ENCODE measurements at places on chromosomes 1 and 21. TPM values are rescaled to one million over a fixed set of nuclear protein-coding genes. Genes with fewer than 3 reads are reported as not detected.

DNA sequence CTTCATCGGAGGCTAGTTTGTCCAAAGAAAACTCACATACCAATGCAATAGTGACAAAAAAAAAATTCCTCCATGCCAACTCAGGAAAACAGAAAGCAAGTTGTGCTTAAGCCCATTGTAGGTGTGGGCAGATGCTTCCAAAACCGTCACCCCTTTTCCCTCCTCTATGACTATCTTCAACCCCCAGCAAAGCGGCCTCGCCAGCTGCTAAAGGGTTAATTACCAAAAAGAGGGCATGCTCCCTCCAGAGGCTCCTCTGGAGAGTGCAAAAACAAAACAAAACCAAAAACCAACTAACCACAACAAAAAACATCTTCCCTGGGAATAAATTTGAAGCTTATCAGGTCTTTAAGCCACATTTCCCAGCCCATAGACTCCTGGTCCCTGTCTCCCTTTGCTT is 1.2 kb downstream of the LMOD1 start:
- DNase-seq, result no peak

- no peak for DNase-seq
These were observed 56.1 kb downstream of the MEF2D start for GRCh38 chr1:156444407-156445001.

DNA sequence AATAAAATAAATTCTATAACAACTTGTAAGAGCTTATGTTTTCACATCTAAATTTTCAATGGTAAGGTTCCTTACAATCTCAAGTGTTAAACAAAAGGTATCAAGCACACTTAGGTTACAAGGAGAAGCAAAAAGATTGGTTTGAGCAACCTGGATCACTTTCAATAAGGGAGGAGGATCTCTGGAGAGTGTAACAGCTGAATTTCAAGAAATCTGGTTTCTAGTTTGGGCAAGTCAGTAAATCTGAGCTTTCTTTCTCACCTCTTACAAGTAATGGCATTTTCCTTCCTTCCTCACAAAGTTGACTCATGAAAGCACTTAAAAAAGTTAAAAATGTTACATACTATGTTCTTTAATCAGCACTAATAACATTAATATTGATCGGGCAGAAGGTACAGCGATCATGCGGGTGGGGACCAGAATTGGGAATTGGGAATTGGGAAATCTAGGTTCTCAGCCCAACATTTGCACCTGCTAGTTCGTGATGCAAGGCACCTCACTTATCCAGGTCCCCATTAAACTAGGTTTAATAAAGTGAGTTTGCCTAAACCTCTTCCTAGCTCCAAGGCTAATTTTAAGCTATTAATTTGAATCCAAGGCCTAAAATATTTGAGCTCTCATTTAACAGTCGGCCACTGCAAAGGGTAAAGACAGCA is 3.1 kb downstream of the NUCKS1 start:
- DNase-seq, result no peak

DNA sequence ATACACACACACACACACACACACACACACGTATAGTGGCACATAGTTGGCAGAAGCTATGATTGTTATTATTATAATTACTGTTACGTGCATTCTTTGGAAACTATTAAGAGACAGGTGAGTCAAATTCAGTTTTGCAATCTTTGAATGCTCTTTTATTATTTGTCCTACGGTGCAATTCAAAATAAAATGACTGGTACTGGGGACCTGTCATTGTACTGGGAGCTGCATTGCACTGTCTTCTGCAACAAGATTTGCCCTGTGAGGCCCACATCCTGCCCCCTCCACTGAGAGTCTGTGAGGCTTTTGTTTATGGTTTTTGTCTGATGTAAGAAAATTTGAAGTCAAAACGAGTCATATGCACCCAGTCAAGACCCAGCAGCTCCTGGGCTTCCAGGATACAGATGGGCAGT is 1.9 kb downstream of the LY9 start:
- no peak for DNase-seq

DNA sequence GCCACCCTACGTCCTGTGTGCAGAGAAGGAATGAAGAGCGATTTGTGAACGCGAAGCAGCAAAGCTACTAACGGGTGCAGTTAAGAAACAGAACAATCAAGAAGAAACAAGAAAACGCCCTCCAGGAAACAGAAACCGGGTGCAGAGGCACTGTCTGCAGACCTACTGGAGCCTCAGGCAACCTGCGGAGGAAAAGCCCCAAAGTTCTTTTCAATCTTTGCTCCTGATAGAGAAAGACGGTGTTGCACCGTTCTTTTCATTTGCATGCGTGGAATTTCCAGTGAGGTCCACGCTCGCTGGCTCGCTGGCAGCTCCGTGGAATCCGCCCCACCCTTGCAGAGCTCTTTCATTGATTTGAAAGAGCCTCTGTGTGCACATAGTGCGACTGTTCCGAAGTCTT is 37.0 kb upstream of the PDE9A start:
- DNase-seq, result no peak

DNA sequence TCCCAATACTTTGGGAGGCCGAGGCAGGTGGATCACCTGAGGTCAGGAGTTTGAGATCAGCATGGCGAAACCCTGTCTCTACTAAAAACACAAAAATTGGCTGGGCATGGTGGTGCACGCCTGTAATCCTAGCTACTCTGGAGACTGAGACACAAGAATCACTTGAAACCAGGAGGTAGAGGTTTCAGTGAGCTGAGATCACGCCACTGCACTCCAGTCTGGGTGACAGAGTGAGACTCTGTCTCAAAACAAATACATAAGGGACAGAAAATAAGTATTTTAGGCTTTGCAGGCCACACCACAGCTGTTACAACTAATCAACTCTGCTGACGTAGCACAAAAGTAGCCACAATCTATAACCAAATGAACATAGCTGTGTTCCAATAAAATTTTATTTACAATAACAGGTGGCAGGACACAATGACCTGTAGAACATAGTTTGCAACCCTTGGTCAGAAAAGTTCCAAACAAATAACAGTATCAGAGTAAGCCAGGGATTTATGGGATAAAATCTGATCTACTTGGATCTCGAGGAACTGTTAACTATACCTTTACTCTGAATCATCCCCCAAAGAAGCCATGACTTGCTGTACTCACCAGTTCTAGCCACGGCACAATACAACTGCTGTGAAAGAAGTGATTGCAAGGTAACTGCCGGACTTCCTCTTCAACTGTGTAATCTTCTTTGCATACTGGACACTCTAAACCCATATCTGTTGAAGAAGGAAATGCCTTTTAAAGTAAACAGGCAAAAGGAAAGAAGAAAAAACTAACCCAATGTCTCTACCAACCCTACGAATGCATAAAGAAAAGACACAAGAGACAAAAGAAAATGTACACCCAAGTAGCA is 28.3 kb downstream of the CD160 start:
- no peak for DNase-seq

GRCh38 chr21:19120591-19120990 is 717.0 kb upstream of the TMPRSS15 start:
- DNase-seq, result no peak

DNA sequence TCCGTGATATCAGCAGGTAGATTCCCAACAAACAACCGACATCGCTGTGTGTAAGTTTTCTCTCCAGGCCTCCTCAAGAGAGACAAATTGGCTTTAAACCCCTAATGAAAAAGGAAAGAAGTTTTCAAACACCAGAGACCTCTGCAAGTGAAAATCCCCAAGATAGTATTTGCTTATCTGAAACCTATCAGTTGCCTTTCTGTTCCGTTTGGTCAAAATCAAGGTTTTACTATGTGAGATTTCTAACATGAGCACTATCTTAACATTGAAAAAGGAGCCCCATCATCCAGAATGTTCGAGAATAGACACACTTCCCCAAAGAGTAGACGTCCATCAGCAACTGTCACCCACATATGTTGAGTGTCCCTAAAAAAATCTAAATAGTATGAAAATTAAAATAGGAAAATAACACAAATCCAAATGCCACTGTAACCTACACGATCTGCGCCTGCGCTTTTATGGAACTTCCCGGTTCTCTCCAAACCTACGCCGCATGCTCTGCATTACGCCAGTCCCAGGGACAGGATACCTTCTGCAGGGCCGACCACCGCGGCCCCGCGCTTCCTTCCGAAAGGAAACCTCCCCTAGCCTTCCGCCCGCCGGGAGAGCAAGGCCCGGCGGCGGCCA is 1.4 kb downstream of the SFPQ start:
- DNase-seq, result no peak

DNA sequence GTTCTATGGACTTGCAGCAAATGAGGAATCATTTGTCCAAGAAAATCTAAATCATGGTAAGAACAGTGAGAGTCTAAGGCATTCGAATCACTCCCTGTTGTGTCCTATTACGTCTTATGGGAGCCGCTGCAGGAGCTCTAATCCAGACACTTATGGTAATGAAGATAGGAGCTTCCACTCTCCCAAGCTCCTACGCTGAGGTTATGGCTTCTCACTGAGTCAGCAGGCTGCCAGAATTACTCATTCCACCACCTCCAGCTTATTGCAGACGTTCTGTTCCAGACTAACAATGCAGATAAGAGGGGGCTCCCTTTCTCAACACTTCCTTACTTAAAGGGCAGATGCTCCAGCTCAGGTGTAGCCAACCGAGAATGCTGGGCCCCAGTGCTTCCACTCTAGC is 212.6 kb downstream of the GREM2 start:
- DNase-seq, result no peak

DNA sequence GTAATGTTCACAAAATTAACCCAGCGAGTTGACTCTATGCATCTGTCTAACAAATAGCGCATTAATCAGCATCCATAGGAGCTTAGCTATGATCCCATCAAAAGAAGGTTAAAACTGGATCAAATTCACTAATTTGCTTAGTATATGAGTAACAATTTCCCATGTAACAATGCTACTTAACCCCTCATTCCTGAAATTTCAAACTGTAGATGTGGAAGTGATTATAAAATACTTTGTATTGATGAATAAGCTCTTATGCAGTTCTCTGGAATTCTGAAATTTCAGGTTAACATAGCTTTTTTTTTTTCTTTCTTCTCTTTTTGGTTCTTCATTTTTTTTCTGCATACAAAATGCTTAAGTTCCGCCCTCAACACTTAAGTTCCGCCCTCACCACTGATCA is 1272.7 kb downstream of the KCNT2 start:
- DNase-seq, result no peak

DNA sequence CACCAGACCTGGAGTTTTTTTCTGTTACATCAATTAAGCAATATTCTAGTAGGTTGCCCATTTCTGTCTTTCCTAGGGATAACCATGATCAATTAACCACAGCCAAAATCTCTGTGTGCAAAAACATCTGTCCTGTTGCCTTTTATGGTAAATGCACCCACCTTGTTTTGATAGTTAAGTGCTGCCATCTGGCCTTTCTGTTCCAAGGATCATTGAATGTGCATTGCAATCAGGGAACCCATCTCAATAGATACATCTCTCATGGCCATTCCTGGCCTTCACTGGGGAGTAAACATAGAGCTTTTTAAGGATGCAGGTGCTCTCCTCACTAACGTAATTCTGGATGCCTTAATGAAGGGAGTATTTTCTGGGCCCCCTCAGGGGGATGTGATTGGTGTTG is 111.8 kb upstream of the KIAA1614 start:
- DNase-seq, result no peak

GRCh38 chr1:164688791-164689190 is 129.8 kb downstream of the PBX1 start:
- DNase-seq, result no peak

GRCh38 chr1:205434738-205435137 is 12.9 kb upstream of the LEMD1 start:
- no peak for DNase-seq

GRCh38 chr1:15956150-15956549 is 19.8 kb downstream of the ZBTB17 start:
- no peak for DNase-seq

DNA sequence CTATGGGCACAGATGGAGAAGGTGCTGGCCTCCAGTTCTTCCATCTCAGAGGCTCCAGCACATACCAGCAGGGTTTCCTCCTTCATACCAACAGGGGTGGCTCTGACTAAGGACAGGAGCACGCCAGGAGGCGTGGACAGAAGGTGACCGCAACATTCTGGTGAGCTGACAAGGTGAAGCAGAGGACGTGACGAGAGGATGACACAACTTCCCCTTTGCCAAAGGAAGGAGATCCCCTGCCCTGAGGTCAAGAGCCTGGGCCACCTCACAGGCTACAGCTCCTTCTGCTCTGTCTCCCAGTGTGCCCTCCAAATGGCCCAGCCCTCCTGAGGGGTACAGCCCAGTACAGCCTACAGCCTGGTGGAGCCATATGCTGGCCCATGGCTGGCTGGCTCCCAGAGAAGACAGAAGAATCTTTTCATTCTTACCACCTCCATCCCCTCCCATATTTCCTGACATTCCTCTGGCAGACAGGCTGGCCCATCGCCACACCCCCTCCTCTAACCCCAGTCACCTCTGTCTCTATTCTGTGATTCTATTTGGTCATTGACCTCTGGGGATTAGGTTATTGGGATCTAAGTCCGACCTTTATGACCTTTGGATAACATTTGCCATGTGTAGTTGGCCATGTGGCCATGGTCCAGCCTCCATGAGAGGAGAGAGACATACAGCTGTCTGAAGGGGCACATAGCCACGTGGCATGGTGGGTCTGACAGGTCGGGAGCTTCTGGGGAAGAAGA is 5.1 kb upstream of the LAMB3 start:
- no peak for DNase-seq

GRCh38 chr1:7552402-7552801 is 218.7 kb upstream of the VAMP3 start:
- DNase-seq, result peak; percentile 42

GRCh38 chr1:51344602-51345299 is 14.4 kb upstream of the TTC39A start:
- no peak for DNase-seq

DNA sequence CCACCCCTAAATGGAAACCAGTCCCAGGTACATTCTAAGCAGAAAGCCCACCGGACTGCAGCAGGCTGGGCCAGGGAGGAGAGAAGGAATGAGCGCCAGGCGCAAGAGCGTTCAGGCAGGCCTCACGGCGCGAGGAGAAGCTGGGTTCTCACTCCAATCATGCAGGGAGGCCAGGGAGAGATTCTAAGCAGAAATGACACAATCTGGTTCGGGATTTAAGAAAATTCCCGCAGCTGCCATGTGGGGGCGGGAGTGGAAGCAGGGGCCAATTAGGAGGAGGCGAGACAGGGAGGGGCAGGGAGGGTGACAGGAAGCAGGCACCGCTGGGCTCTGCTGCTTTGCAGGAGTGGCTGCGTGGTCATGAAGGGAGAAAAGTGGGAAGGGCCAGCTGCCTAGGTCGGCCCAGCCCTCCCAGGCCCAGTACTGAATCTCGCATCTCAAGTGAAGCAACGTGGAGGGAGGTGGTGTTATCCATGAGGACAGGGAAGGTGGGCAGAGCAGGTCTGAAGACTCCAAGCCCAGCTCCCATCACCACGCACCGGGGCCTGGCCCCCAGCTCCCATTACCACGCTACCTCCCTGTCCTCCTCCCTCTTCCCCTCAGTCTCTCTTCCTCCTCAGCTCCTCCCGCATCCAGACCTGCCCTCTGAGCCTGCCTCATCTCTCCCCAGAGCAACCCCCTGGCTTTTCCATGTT is 11.8 kb downstream of the NPHP4 start:
- peak; percentile 65 for DNase-seq

Gene RAB42
- 0.59 TPM for polyA plus RNA-seq

Gene HSF2BP
- 0.16 TPM for polyA plus RNA-seq

Gene NAV1
- 61.5 TPM for polyA plus RNA-seq

Gene SNRNP40
- 9.7 TPM for polyA plus RNA-seq

Gene RBP7
- polyA plus RNA-seq, result 54.7 TPM

Gene CD1E
- not detected for polyA plus RNA-seq

Gene SRSF10
- 70.2 TPM for polyA plus RNA-seq

Gene RRAGC
- 6.9 TPM for polyA plus RNA-seq

Gene FCRL6
- 0.12 TPM for polyA plus RNA-seq

Gene TMEM269
- polyA plus RNA-seq, result not detected

Gene EXO5
- 3.3 TPM for polyA plus RNA-seq

Gene BATF3
- polyA plus RNA-seq, result 2.2 TPM

Gene OR2T33
- 0.03 TPM for polyA plus RNA-seq

Gene BARHL2
- polyA plus RNA-seq, result not detected

Gene MUL1
- polyA plus RNA-seq, result 7.6 TPM

Gene PIGK
- polyA plus RNA-seq, result 5.0 TPM

Gene MROH7
- 3.4 TPM for polyA plus RNA-seq

Data from heart right ventricle (tissue), 16 donors.